ENCODE measurements at places on chromosomes 3 and 15. TPM values are rescaled to one million over a fixed set of nuclear protein-coding genes. Genes with fewer than 3 reads are reported as not detected.

Gene TMEM212
- not detected for polyA plus RNA-seq

DNA sequence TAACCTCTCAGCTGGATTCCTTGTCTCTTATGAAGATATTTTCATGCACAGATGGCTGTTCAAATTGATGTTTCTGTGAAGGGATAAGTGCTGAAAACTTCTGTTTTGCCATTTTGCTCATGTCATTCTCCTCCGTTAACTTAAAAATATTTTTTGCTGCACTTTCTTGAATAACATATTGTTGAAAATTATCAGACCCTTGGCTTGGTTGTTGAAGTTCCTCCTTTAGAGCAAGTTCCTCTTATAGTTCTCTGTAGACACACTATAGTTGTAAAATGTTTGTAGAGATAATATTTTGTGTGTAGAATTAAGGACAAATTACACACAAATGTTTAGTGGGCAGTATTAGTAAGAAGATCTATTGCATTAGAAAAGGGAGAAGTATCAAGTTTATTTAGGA is 300.4 kb downstream of the SV2B start:
- H3K4me1 ChIP-seq, result no peaks in the 10 kb centered on the region
- no peak for DNase-seq
- no peaks in the 10 kb centered on the region for H3K36me3 ChIP-seq
- H3K27ac ChIP-seq, result no peak overlapping the region
- no peaks in the 10 kb centered on the region for H3K27me3 ChIP-seq

GRCh38 chr3:8645712-8646111 is 1.1 kb upstream of the SSUH2 start:
- H3K27ac ChIP-seq, result no peak overlapping the region
- DNase-seq, result no peak
- no peaks in the 10 kb centered on the region for H3K36me3 ChIP-seq

DNA sequence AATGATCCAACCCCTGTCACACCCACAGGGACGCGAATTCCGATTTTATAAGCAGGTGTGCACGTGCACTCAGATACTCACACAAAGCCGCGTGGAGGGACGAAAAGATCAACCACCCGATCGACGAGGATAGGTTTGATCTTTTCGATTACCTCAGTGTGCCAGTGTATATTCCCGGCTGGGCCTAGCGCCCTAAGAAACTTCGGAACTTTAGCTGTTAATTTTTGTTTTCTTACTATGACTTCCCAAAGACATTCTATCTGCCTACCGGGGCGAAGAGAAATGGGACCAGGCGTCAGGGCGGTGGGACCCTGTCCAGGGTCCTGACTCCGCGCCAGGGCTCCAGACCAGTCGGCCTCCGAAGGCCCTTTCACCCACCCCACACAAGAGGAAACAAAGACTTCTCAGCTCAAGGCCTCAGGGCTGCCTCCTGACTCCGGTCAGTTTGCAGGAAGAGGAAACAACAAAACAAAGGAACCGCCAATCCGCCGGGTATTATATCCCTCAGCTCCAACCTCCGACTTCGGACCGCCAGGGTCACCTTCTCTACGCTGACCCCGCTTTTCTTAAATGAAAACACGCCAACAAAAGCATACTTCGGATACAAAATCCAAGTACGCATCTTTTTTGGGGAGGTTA is 6.8 kb downstream of the ONECUT1 start:
- no peaks in the 10 kb centered on the region for H3K36me3 ChIP-seq
- H3K27ac ChIP-seq, result no peak overlapping the region
- no peak for DNase-seq
- no peak overlapping the region for H3K4me3 ChIP-seq
- H3K4me1 ChIP-seq, result no peaks in the 10 kb centered on the region

Gene CDC25A
- polyA plus RNA-seq, result 2.1 TPM

- no peak overlapping the region for H3K27ac ChIP-seq
- H3K36me3 ChIP-seq, result no peaks in the 10 kb centered on the region
- no peak overlapping the region for H3K4me3 ChIP-seq
- DNase-seq, result no peak
- no peaks in the 10 kb centered on the region for H3K27me3 ChIP-seq
- H3K4me1 ChIP-seq, result peaks cover 13% of the 10 kb centered on the region
These were observed 1.4 kb downstream of the HEMK1 start for GRCh38 chr3:50570508-50571279.

DNA sequence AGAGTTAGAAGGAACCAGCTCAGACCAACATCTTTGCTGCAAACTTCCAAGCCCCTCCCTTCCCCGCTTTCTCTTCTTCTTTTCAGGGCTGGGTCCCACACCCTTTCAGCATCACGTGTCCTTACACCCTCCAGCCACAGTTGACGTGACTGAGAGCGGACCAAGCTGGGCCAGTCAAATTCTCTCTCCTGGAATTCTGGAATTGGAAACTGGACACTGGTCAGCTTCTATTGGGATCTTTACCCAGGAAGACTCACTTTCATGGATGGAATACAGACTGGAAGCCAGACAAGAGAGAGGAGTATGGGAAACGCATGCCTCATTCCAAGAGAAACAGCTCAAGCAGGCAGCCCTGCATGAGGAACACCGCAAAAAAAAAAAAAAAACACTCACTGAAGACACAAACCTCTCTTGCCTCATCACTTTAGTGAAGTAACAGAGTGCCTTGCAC is 12.4 kb upstream of the TPM1 start:
- no peaks in the 10 kb centered on the region for H3K27me3 ChIP-seq
- no peak overlapping the region for H3K27ac ChIP-seq
- H3K36me3 ChIP-seq, result no peaks in the 10 kb centered on the region
- H3K4me3 ChIP-seq, result no peak overlapping the region

DNA sequence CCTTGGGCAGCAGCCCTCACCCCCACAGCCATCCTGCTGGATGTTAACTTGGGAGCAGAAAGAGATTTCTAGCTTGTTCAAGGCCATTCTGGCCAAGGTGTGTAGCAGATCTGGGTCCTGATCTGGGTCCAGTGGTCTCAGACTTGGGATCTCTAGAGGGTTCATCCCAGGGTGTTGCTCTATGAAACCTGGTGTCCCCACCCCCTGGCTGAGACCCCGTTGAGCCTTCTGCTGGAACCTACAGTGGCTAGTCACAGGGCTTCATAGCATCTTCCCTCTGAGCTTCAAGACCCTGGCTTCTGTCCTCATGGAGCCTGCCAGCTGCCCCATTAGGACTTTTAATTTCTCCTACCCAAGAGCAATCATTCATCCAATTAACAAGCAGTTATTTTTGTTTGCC is 64.3 kb downstream of the EPHB1 start:
- no peaks in the 10 kb centered on the region for H3K27me3 ChIP-seq
- H3K4me1 ChIP-seq, result no peaks in the 10 kb centered on the region
- no peaks in the 10 kb centered on the region for H3K36me3 ChIP-seq
- H3K4me3 ChIP-seq, result no peak overlapping the region

GRCh38 chr3:25902586-25902985 is 112.7 kb downstream of the OXSM start:
- peaks cover 2% of the 10 kb centered on the region for H3K4me1 ChIP-seq
- DNase-seq, result no peak
- H3K27ac ChIP-seq, result no peak overlapping the region
- no peaks in the 10 kb centered on the region for H3K36me3 ChIP-seq
- H3K27me3 ChIP-seq, result no peaks in the 10 kb centered on the region

Gene SERPINI2
- polyA plus RNA-seq, result not detected

- no peak within 1 kb of the TSS for H3K4me3 ChIP-seq
- H3K36me3 ChIP-seq, result no peaks in the 10 kb centered on the region
- H3K27me3 ChIP-seq, result no peaks in the 10 kb centered on the region
- no peaks in the 10 kb centered on the region for H3K4me1 ChIP-seq
- H3K27ac ChIP-seq, result no peak within 1 kb of the TSS
- no peak for DNase-seq
These were observed at the start of gene UPK1B for GRCh38 chr3:119173325-119173724. Gene UPK1B (plus strand): TSS chr3:119173598. CDS start chr3:119186742, 13,144 bp downstream.

Gene CASR
- polyA plus RNA-seq, result 0.67 TPM

DNA sequence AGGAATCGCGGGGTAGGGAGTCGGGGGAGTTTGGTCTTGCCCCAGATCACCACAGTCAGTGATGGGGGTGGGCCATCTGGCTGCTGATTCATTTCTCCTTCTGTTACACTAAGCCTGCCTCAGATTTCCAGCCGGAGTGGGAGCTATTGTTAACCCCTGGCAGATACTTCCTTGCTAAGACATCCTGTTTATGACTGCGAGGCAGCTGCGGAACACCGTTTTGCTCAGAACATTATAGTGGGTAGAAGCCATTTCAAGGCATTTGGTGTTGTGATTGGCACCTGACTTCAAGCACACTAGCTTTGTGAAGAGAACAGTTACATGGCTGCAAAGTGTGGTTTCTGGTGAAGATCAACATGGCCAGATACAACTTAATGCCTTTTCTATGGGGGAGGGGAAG is 73.8 kb downstream of the FLNB start:
- H3K36me3 ChIP-seq, result no peaks in the 10 kb centered on the region
- no peaks in the 10 kb centered on the region for H3K27me3 ChIP-seq
- H3K4me3 ChIP-seq, result no peak overlapping the region
- no peaks in the 10 kb centered on the region for H3K4me1 ChIP-seq

- no peaks in the 10 kb centered on the region for H3K4me1 ChIP-seq
- no peaks in the 10 kb centered on the region for H3K36me3 ChIP-seq
These were observed 66.1 kb upstream of the GLCE start for GRCh38 chr15:69094124-69094921.

Data from ovary (tissue), 10 donors.